Right renal cortex interstitium (tissue), 3 donors: ENCODE measurements at places on chromosomes 4 and X. TPM values are rescaled to one million over a fixed set of nuclear protein-coding genes. Genes with fewer than 3 reads are reported as not detected.

FGFBP2 gene
- not detected for polyA plus RNA-seq

KDR gene
- 67.9 TPM for polyA plus RNA-seq

FDCSP gene
- polyA plus RNA-seq: 1.3 TPM

MAP3K15 gene
- polyA plus RNA-seq: 4.2 TPM

SPARCL1 gene
- polyA plus RNA-seq: 8.6 TPM

FOXP3 gene
- 0.82 TPM for polyA plus RNA-seq

ARHGEF6 gene
- polyA plus RNA-seq: 14.3 TPM

FAM53A gene
- polyA plus RNA-seq: 1.1 TPM

RHOXF2 gene
- not detected for polyA plus RNA-seq

ARR3 gene
- polyA plus RNA-seq: 0.43 TPM

TCEAL2 gene
- 20.8 TPM for polyA plus RNA-seq

TMPRSS11F gene
- polyA plus RNA-seq: not detected

GRCh38 chrX:67105758-67106116 is 438.1 kb upstream of the AR start:
- DNase-seq: no peak

DNA sequence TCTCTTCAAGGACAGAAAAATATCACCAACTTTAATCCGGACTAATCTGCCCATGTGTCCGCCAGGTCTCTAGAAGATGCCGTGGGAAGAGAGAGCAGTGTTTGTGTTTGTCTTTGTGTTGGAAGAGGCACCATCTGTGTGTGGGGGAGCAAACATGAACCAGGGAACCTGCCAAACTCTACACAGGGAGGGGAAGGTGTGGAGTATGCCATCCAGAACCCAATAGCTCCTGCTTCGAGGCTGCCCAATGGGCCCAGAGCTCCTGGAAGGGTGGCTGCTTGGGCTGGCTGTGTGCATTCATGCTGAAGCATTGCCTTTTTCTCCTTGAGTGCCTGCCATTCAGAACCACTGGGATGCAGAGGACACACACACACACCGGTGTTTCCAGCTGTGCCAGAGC is 536.2 kb downstream of the MID1IP1 start:
- DNase-seq: no peak

DNA sequence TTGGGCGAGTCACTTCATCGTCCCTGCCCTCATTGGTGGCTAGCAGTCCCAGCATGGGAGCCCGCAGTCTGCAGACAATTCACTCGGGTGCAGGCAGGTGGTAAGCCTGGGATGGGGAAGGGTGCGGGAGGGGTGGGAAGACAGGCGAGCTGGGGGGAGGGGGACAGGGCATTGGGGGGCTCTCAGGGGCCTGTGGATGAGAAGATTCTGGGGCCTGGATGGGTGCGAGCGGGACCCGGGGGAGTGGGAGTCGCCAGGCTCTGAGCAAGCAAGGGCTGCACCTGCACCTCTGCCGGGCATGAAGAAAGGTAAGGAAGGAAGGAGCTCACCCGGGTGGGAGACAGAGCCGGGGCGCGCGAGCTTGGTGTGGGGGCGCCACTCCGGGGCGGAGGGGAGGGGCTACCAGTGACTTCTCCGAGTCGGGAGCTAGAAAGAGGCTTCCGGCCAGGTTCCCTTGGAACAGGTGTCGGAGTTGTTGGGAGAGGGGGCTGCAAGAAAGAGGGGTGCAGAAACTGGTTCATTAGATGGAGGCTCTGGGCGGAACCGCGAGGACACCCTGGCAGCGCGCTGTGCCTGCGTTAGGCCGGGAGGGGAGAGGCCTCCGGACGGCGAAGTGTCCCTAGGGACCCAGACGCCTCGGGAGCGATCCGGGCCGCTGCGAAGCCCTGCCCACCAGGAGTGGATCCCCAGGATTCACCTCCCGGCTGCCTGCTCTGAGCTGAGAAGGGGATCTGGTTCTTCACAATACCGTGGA is 103.4 kb upstream of the PDLIM3 start:
- DNase-seq: no peak

- no peak for DNase-seq
These were observed 228.2 kb downstream of the FRMPD4 start for GRCh38 chrX:12366440-12366839.

DNA sequence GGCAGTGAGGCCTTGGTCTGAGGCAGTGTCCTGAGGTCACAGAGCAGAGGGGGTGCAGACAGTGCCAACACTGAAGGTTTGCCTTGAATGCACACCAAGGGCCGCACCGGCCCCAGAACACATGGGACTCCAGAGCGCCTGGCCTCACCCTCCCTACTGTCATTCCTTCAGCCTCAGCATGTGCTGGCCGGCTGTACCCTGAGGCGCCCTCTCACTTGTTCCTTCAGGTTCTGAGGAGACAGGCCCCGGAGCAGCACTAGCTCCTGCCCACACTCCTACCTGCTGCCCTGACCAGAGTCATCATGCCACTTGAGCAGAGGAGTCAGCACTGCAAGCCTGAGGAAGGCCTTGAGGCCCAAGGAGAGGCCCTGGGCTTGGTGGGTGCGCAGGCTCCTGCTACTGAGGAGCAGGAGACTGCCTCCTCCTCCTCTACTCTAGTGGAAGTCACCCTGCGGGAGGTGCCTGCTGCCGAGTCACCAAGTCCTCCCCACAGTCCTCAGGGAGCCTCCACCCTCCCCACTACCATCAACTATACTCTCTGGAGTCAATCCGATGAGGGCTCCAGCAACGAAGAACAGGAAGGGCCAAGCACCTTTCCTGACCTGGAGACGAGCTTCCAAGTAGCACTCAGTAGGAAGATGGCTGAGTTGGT is 2.4 kb downstream of the MAGEA12 start:
- no peak for DNase-seq

- DNase-seq: no peak
These were observed 175.8 kb downstream of the PPP1R2C start for GRCh38 chrX:42602136-42602535.

GRCh38 chr4:10690185-10690907 is 5.8 kb upstream of the CLNK start:
- DNase-seq: no peak

DNA sequence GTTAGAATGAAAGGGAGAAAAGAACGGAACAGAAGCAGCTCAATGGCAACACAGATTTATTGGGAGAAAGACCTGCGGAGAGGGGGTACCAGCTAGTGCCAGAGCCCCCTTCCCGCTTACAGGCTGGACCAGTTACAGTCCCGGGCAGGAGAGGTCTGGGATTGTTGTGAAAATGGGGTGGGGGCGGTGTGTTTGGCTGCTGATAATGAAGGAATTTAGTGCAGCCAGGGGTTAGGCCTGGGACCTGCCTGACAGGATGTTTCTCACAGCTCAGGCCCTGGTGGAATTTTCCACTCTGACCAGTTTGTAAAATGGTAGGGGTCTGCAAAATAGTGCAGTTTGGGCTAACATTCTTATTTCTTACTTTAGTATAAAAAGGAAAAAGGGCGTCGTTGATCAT is 75.4 kb upstream of the SPIN4 start:
- no peak for DNase-seq

- DNase-seq: no peak
These were observed at the start of gene ANK2 for GRCh38 chr4:113049421-113050370. TSS of gene ANK2 (plus strand) at chr4:113049653. CDS start at chr4:113049729, 76 bp downstream.

DNA sequence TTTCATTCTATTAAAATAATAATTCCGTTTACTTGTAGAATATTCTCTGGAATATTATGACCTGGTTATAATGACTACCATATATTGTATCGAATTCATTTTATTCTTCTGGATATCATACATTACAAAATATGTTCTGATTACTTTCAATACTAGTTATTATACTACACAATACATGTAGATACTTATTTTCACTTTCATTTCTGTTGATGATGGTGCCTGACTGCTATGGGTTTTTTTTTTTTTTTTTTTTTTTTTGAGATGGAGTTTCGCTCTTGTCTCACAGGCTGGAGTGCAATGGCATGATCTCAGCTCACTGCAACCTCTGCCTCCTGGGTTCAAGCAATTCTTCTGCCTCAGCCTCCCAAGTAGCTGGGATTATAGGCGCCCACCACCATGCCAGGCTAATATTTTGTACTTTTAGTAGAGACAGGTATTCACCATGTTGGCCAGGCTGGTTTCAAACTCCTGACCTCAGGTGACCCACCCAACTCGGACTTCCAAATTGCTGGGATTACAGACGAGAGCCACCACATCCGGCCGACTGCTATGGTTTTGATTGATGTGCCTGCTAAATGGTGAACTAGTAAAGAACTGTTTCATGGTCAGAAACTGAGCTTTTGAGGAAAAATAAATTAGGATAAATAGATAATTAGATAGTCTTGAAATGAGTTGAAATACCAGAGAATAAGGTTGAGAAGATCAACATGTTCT is 39.5 kb downstream of the PCDH10 start:
- no peak for DNase-seq

DNA sequence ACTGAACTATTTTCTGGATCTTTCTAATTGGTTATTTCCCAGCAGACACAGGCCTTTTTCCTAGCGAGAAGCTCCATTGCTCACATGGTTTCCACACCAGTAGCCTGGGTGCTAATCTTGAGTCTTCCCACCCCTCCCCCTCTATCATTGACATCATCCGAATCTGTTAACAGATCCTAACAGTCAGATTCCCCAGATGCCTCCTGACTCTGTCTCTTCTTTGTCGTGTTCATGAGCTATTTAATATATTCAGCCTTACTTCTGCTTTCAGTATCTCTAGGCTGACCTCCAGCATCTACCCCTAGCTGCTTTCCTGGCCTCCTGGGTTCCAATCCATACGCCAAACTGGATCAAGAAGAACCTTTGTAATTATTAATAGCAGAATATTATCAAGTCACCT is 85.0 kb downstream of the CLNK start:
- no peak for DNase-seq

DNA sequence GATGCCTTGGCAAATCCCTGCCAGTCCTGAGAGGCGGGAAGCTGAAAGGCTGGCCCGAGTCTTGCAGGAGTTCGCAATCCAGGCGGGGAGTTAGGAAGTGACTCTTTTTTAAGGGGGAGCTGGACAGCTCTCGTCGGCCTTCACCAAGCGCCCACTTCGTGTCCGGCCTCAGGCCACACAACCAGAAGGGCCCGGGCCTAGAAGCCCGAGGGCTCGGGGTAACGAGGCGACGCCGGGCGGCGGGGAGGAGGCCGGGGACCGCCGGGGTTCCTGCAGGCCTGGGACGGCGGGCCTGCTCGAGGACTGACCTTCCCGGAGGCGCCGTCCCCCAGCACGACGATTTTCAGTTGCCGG is 395 bp downstream of the RAB28 start:
- peak; percentile 45 for DNase-seq

DNA sequence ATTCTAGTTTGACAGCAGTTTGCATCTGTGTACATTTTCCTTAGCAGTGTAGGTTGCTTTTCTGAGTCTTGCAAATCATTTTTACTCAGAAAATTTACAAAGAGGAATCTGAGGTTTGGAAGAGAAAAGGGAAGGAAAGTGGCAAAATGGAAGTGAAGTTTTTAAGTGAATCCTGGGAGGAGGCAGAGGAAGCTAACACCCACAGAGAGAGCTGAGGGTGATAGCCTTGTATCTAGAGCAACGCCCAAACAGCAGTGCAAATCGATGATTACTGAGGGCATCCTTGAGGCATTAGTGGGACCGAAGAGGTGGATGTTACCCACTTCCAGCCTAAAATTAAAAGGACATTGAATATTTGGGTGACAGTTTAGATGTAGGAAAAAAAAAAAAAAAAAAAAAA is 31.8 kb downstream of the KLF3 start:
- DNase-seq: no peak
